Activated CD4-positive, alpha-beta T cell treated with anti-CD3 and anti-CD28 coated beads for 4 hours (primary cell): ENCODE measurements at places on chromosomes 16 and 17.

- no peak for DNase-seq
These were observed 4.8 kb downstream of the GLIS2 start for GRCh38 chr16:4320571-4321137.

GRCh38 chr16:53465606-53466280 lies 31.5 kb downstream of the RBL2 start:
- no peak for DNase-seq

- DNase-seq = no peak
These were observed 17.8 kb upstream of the CIBAR2 start for GRCh38 chr16:85129876-85130704.

DNA sequence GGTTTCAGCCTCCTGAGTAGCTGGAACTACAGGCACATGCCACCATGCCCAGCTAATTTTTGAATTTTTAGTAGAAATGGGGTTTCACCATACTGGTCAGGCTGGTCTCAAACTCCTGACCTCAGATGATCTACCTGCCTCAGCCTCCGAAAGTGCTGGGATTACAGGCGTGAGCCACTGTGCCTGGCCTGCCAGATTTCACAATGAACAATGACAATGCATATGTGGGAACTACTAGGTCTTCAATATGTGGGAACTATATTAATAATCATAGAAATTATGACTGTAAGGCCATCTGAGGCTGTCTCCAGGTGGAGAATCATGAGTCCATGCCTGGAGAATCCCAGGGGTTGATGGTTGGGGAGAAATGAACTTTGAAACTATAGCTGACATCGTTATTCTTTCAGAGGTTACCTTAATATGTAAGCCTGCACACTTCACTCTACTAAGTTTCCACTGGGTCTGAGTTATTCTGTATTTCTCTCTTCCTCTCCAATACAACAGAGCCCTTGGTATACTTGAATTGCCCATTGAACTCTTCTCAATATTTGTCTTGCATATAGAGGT lies 7.2 kb upstream of the DRC7 start:
- no peak for DNase-seq
